Left ventricle myocardium inferior (tissue), 1 donor: ENCODE measurements at places on chromosomes 2 and 18. TPM values are rescaled to one million over a fixed set of nuclear protein-coding genes. Genes with fewer than 3 reads are reported as not detected.

The ZNF142 gene
- total RNA-seq = 19.9 TPM

The HOXD12 gene
- total RNA-seq = not detected

The STARD6 gene
- not detected for total RNA-seq

- DNase-seq = no peak
Measured at GRCh38 chr2:128319631-128320191, 1.0 kb upstream of the HS6ST1 start.

DNA sequence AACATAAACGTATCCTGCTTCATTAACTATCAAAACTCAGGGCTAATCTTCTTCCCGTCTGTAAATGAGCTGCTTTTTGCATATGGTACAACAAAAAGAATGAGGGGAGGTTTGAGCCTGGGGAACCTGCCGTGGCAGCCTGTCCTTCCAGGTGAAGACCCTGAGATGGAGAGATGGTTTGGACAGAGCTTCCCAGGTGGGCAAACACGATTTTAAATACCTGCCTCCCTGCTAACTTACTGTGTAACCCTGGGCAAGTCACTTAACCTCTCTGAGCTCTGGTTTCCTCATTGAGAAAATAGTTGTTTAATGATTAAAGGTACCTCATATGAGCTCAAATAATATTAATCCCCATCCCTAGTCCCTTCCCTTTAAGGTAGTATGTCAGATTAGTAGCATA, 9.0 kb downstream of the EMX1 start:
- no peak for DNase-seq

- no peak for DNase-seq
Measured at GRCh38 chr2:102340778-102341177, 14.8 kb upstream of the IL18R1 start.

- DNase-seq = no peak
Measured at GRCh38 chr18:41992066-41992465, 37.0 kb downstream of the PIK3C3 start.

GRCh38 chr2:20363578-20363977, 12.9 kb upstream of the PUM2 start:
- DNase-seq = no peak

GRCh38 chr2:35443087-35443486, 912.5 kb upstream of the CRIM1 start:
- DNase-seq = no peak

- no peak for DNase-seq
Measured at GRCh38 chr18:73503326-73503725, 635.5 kb upstream of the NETO1 start.

- DNase-seq = no peak
Measured at GRCh38 chr2:31764169-31764568, 183.4 kb upstream of the SRD5A2 start.

DNA sequence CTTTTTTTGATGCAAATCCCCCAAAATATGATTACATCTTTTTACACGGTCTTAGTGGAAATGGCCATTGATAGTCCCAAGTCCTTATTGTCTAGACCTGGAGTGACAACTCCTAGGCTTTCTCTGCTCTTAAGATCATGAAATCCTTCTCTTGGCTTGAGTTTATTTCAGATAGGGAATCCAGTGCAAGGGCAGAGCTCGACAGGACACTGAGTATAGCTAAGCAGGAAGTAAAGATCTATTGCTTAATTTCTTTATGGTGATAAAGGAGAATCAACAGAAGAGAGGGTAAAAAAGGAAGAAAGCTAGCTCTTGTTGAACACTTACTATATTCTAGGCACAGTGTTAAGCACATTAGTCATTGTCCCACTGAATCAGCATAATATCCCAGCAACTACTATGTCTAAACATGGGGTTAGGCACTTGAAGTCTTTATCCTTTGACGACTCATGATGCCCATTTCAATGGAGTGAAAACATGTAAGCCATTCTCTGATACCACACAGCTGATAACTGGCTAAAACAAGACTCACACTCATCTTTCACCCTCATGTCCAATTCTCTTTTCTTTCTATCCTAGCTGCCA, 74.1 kb upstream of the LRATD1 start:
- no peak for DNase-seq

- no peak for DNase-seq
Measured at GRCh38 chr2:222284466-222284865, 14.3 kb downstream of the PAX3 start.

DNA sequence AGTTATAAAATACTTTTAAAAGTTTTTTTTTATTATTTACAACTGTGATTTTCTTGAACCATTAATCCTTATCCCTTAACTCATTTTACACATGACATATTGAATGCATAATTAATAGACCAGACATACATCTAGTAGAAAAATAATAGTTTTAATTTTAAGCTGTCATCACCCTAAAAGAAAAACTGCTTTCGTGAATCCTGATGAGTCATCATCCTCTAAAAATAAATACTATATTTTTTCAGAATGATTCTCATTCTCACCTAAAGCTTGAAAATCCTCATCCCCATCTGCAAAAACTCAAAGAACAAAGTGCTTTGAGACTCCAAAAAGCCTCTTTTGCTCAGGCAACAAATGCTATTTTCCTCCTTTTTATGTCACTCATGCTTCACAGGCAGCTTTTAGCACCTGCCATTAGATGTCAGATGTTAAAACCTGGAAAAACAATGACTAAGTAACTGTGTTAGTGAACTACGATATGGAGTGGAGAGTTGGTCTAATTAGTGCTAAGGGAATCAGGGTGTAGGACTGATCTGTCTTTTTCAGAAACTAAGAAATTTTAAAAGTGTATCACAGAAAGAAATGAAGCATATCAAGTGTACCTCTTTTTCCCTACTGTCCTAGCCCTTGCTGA, 297.6 kb downstream of the TMX3 start:
- DNase-seq = no peak

GRCh38 chr18:79987566-79987965, 797 bp downstream of the TXNL4A start:
- no peak for DNase-seq

DNA sequence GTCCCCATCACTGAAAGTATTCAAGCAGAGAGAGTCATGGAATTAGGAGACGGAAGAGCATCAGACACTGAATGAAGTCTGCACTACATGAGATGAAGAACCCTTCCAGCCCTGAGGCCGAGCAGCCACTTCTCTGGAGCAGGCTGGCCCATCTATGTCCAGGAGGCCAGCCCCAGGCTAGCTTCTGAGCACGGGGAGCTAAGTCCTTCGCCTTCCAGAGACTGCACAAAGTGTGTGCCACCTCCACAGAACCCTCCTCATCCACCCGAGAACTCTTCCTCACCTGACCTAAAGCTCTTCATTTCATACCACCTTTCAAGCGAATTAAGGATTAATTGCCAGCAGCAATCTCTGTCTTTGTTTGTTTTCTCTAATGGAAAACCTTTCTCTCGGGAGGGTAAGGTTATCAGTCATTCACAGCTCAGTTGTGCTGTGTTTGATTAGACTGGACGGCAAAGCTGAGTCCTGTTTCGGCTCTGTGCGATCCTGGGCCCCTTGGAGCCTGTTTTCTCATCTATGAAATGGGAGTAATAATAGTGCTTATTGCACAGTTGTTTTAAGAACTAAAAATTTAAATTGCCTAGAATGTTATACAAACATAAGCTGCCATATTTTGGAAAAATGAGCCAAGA, 38.0 kb downstream of the SCTR start:
- no peak for DNase-seq
